IMR-90 (cell line): ENCODE measurements at places on chromosomes 7 and 10.

GRCh38 chr10:107409522-107409921, 245.0 kb upstream of the SORCS1 start:
- peak; percentile 0 for DNase-seq

DNA sequence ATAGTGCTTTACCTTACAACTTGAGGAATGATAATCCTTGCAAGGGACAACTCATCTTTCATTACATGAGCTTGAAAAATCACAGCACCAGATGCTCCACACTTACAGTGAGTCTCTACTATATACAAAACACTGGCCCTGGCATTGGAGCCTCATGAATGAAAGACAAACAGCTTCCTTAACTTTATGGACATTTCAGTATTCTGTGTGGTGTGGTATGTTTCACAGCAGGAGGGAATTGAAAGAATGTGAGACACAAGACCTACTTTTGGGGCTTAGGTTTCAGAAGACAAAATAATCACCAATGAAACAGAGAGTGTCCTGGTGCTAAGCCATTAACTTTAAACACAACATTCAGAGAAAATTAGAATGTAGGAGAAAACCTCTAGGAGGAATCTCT, 1249.6 kb downstream of the XPNPEP1 start:
- DNase-seq = no peak

GRCh38 chr7:100679927-100680575, 6.5 kb downstream of the GNB2 start:
- no peak for DNase-seq

GRCh38 chr10:59971915-59972314, 65.6 kb upstream of the CCDC6 start:
- no peak for DNase-seq

- DNase-seq = no peak
Observed at GRCh38 chr7:9200626-9201025, 767.2 kb downstream of the NXPH1 start.

DNA sequence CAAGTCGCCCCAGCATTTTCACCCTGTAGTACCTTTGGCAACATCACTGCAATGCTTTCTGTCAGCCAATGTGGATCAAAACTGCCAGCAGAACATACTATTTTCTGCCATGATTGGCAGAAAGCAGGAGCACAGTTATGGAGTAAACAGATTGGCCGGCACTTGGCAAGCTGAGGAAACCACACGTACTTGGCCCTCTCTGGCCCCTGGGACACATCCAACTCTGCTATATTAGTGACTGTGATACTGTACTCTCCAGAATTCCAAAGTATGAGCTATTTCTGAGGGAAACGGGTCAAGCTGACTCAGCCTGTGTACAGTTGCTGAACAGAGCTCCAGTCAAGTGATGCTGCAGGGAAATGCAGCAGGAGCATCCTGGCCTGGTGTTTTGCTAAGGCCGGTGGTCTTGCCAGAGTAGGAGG, 39.8 kb upstream of the LANCL2 start:
- DNase-seq = peak; percentile 95

DNA sequence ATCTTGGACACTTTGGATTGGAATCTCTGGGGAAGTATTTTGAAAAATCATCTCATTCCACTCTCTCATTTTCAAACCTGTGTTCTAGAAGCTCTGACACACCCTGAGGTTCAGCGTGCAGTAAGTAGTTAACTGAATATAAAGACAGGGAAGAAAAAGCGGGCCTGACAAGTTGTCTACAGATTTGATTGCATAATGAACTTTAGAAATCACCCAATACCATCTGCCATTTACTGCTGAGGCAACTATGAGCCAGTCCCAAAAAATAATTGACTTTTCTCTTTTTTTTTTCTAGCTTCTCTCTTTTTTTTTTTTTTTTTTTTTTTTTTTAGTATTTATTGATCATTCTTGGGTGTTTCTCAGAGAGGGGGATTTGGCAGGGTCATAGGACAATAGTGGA, 29.5 kb downstream of the CDC123 start:
- DNase-seq = no peak

GRCh38 chr10:191703-192518, 56.7 kb downstream of the ZMYND11 start:
- peak; percentile 75 for DNase-seq

DNA sequence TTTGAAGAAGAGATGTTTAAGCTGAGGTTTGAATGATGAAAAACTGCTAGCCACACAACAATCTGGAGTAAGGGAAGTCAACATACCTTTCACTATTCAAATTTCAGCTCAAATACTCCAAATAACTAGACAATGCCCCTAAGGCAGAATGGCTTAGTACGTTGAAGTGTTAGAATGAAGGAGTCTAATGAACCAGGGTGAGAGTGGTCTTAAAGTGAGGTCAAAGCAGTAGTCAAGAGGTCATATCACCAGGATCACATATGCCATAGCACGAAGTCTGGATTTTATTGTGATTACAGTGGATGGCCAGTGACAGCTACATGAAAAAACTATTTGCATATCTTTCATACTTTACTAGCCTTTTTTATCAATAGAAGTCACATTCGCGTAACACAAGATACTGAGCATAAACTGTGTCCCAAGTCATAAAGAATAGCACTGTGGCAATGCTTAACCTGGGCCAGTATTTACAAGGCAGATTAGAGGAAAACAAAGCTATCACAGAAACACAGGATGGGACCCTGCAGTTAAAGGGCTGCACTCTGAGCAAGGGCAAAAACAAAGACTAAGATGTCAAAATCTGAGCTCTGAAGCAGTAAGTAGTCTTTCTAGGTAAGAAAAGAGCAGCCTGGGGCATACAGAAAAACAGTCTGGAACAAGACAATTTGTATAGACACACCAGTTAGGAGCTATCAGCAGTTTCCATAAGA, 61.5 kb downstream of the HYCC1 start:
- no peak for DNase-seq

DNA sequence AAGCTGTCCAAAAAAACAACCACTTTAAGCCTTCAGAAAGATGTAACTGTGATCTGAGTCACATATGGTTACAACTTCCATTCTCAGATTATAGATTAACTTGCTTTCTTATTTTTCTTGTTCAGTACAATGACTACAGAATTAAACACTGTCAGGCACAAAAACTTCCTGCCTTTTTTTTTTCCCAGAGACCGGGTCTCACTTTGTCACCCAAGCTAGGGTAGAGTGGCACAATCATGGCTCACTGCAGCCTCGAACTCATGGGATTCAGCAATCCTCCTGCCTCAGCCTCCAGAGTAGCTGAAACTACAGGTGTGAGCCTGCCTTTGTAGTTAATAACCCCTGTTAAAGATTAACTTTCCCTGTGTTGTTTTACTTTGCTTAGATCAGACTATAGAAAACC, 163.2 kb downstream of the AVL9 start:
- DNase-seq = peak; percentile 26

GRCh38 chr7:36128448-36129047, 24.5 kb upstream of the EEPD1 start:
- DNase-seq = peak; percentile 91

DNA sequence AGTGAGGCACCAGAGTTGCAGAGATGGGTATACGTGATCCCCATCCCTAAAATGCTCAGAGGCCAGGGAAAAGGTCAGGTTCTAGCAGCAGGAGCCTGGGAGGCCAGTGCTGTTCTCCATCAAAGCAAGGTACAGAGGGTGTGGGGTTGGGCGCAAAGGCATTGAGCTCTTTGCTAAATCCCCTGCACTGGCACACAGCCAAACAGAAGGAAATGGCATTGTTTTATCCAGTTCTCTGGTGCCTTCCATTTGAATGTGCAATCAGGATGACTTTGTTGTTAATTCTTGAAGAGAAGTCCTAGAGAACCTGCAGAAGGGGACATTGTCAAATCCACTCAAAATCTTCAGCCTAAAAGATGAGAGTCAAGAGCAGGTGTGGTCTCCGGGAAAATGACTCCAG, 111.3 kb upstream of the CHST15 start:
- DNase-seq = no peak

DNA sequence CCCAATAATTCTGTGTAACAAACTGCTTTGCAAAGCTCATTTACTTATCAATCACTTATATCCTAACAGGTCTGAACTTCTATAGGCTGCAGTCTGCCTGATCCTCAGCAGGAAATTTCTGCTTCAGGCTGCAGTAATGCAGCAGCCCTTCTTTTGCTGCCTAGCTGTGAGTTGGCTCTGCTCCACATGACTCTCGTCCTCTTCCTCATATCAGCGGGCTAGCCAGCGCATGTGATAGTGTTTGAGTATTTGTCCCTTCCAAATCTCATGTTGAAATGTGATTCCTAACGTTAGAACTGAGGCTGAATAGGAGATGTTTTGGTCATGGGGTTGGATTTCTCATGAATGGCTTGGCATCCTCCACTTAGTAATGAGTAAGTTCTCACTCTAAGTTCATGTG, 387.8 kb downstream of the SEMA3D start:
- no peak for DNase-seq

GRCh38 chr10:113094114-113094486, 144.1 kb downstream of the TCF7L2 start:
- peak; percentile 69 for DNase-seq

- DNase-seq = no peak
Observed at GRCh38 chr7:147197006-147197405, 1080.4 kb downstream of the CNTNAP2 start.

GRCh38 chr7:16967300-16967811, 85.6 kb upstream of the AGR3 start:
- DNase-seq = peak; percentile 33

- DNase-seq = no peak
Observed at GRCh38 chr7:128151635-128152034, 89.4 kb upstream of the LEP start.

- DNase-seq = no peak
Observed at GRCh38 chr7:2521341-2521745, 1.8 kb downstream of the LFNG start.

- DNase-seq = peak; percentile 64
Observed at GRCh38 chr10:7417103-7417623, 6.3 kb upstream of the SFMBT2 start.

- DNase-seq = no peak
Observed at GRCh38 chr10:58585435-58585834, 72.8 kb downstream of the BICC1 start.

DNA sequence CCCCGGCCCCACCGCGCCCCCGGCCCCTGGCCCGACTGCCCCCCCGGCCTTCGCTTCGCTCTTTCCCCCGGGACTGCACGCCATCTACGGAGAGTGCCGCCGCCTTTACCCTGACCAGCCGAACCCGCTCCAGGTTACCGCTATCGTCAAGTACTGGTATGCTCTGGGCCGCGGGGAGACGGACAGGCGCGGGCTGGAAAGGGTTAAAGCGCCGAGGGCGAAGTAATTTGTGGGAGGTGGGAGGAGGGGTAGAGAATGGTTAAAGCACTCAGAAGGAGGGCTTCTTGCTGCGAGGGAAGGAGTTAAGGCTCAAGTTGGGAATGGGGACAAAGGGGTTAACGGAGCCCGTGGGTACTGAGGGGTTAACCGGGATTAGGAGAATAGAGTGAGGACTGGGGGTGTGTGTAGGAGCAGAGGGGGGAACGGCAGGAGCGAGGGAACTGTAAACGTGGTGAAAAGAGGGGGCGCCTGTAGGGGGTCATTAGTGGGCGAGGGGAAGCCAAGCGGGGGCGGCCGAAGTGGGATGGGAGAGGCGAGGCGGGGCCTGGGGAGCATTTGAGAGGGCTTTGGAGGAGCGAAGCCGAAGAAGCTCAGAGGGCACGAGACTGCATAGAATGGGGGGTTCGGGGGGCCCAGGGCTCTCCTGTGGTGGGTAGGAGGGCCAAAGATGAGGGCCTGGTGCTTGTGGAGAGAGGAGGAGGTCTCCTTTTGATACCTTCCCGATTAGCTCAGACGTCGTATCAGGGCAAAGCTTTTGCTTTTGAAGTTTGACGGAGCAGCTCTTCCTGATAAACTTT, 605 bp downstream of the SUFU start:
- peak; percentile 45 for DNase-seq

- DNase-seq = no peak
Observed at GRCh38 chr7:110386006-110386405, 704.9 kb upstream of the LRRN3 start.

DNA sequence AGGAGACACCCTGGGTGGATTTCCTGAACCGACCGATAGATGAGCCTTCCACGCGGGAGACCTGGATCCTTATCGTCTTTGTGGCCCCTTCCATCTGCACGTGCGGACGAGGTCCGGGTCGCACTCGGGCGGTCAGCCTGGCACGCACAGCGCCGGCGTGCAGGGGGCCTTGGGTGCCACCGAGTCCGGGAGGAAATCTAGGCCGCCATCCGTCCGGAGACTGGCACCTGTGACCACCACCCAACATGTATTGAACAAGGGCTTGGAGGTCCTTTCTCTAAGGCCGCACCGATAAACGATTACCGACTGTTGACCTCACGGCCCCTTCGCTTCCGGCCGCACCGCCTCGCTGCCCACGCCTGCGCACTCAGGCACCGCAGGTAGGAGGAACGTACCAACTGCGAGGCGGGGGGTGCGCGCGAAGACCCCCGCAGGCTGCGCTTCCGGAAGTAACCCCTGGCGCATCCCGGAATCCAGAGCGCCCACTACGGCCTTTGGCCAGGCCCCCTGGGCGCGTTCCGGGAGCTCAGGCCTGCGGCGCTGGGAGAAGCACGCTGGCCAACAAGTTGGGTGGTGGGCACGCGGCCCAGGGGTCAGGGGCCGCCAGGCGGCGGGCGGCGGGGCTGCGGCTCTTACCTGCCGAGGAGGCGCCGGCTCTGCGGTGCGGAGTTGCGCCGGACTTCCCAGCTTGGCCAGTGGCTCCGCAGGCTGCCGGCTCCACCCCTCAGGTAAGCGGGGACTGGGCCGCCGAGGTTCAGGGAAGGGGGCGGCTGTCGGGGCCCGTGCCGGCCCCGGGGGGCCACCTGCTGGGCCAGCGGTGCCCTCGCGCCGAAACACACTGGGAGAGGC, at the start of the genes ACTR3C and LRRC61:
TSS of gene ACTR3C (minus strand) at position 713 of the 849 bp plus-strand sequence. CDS start 28,249 bp downstream, outside the sequence.
TSS of gene LRRC61 (plus strand) at position 523 of the 849 bp plus-strand sequence. CDS start 13,507 bp downstream, outside the sequence.
- no peak for DNase-seq

DNA sequence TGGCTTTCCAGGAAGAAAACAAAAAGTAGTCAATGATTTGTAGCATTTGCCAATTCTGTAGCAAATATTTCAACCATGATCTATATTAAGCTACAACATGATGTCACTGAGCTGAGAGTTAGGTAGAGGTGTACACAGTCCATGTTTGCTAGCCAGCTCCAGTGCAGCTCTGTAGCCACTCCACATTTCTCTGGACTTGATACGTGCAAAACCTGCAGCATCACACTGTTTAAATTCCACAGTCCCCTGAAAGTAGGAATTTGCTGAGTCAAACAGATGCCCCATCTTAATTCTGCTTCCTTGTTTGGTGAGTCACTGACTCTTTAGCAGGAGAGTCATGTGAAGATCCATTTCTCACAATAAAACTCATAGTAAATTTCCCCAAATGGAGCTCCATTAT, 89.8 kb upstream of the LRRTM3 start:
- peak; percentile 81 for DNase-seq

- no peak for DNase-seq
Observed at GRCh38 chr7:140217750-140218501, 41.1 kb upstream of the KDM7A start.
